ENCODE measurements at places on chromosomes 2 and 18. TPM values are rescaled to one million over a fixed set of nuclear protein-coding genes. Genes with fewer than 3 reads are reported as not detected.

FOXI3 gene
- total RNA-seq, result not detected

AQP4 gene
- 3.0 TPM for total RNA-seq

C2orf78 gene
- not detected for total RNA-seq

- H3K27me3 ChIP-seq, result no peaks in the 10 kb centered on the region
- DNase-seq, result no peak
- H3K27ac ChIP-seq, result no peak overlapping the region
- H3K4me3 ChIP-seq, result no peak overlapping the region
- H3K4me1 ChIP-seq, result peaks cover 6% of the 10 kb centered on the region
These were observed 16.9 kb downstream of the HNMT start for GRCh38 chr2:137981112-137981656.

- H3K4me3 ChIP-seq, result no peak overlapping the region
- DNase-seq, result peak; percentile 49
- no peaks in the 10 kb centered on the region for H3K27me3 ChIP-seq
- peaks cover 29% of the 10 kb centered on the region for H3K4me1 ChIP-seq
- H3K36me3 ChIP-seq, result no peaks in the 10 kb centered on the region
- no peak overlapping the region for H3K27ac ChIP-seq
These were observed 23.9 kb upstream of the ALLC start for GRCh38 chr2:3633982-3634595.

DNA sequence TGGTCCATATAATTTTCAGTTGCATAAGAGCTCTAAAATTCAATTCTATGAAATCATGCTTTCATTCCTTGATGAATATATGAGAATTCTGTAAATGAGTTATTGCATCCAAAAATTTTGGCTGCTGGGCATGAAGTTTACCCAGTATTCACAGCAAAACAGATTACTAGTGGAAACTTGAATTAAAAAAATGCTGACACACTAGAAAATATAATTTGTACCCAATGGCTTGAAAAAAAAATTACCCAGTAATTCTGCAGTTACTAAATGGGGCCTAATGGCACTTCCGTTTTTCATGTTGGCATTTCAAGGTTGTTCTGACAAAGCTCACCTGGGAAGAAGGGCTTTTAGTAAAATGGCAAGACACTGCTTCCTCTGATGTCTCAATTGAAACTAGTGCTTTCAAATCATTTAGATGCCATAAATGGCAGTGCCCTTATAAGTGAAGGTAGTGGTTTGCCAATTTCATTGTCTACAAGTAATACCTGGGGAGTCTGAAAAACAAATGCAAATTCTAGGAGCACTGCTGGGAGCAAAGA lies 343.6 kb downstream of the TDRD15 start:
- no peak overlapping the region for H3K27ac ChIP-seq
- no peak overlapping the region for H3K4me3 ChIP-seq
- H3K36me3 ChIP-seq, result no peaks in the 10 kb centered on the region
- H3K27me3 ChIP-seq, result no peaks in the 10 kb centered on the region
- H3K4me1 ChIP-seq, result no peaks in the 10 kb centered on the region

DNA sequence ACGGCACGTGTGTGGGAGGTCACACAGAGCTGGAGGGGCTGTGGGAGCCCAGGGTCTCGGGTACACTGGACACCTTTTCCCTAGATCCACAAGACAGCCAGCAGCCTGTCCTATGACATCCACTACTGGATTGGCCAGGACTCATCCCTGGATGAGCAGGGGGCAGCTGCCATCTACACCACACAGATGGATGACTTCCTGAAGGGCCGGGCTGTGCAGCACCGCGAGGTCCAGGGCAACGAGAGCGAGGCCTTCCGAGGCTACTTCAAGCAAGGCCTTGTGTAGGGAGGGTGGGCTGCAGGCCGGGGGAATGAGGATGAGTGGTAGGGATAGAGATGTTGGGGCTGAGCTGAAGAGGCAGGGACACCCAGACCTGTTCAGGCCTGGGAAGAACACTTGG lies 6.6 kb downstream of the VIL1 start:
- no peak overlapping the region for H3K27ac ChIP-seq
- H3K4me1 ChIP-seq, result no peaks in the 10 kb centered on the region
- no peak for DNase-seq
- no peaks in the 10 kb centered on the region for H3K36me3 ChIP-seq

PTPN2 gene
- 72.7 TPM for total RNA-seq

SCYGR4 gene
- total RNA-seq, result not detected

GRCh38 chr18:2969695-2970094 lies 43.2 kb downstream of the LPIN2 start:
- no peak for DNase-seq
- no peaks in the 10 kb centered on the region for H3K36me3 ChIP-seq
- H3K27ac ChIP-seq, result peak overlapping the region; percentile 89
- H3K4me1 ChIP-seq, result peaks cover 90% of the 10 kb centered on the region

DNA sequence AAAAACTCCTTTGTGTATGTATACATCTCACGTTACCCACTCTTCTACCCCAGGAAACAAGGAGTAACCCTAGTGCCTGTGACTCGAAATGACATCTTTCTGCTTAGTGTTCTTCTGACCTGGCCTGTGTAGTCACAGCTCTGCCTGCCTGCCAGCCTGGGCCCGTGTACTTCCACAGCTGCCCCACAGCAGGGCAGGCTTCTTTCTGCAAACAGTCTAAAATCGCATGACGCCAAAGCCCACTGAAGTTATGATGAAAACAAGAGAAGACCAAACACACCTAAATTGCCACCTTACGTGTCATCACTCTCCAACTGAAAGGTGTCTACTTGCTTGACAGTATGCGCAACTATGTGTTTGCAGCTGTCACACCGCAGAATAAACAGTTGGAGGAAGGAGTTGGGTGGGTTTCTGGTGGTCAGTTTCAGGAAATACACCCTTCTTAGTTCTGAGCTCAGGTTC lies 1.5 kb downstream of the GAREM1 start:
- no peaks in the 10 kb centered on the region for H3K36me3 ChIP-seq
- peak overlapping the region; percentile 56 for H3K4me3 ChIP-seq
- H3K27me3 ChIP-seq, result no peaks in the 10 kb centered on the region
- H3K4me1 ChIP-seq, result peaks cover 28% of the 10 kb centered on the region
- no peak for DNase-seq
